ENCODE measurements at places on chromosomes 12 and 14.

DNA sequence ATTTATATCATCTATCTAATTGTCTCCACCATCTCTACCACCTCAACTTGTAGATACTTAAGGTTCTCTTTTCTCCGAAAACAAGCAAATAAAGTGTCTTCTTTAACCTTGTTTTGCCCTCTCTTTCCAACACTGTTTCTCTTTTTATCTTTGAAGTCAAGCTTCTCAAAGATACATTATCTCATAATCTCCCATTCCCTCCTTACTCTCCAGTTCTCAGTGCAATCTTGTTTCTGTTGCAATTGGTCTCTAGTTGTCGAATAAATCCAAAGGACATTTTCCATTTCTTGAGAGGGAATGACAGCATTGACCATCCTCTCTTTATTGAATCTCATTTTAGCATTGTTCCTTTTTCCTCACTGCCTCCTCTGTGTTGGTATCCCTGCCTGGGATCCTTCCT lies 383.3 kb downstream of the SOX5 start:
- DNase-seq = no peak

GRCh38 chr12:120095331-120095730 lies 21.2 kb downstream of the RAB35 start:
- peak; percentile 17 for DNase-seq

- no peak for DNase-seq
Observed at GRCh38 chr12:54360717-54361456, 3.4 kb downstream of the GPR84 start.

- DNase-seq = no peak
Observed at GRCh38 chr12:5873281-5873919, 71.7 kb downstream of the ANO2 start.

GRCh38 chr14:38089123-38089522 lies 118.6 kb upstream of the SSTR1 start:
- no peak for DNase-seq

GRCh38 chr12:24760162-24760561 lies 188.7 kb downstream of the BCAT1 start:
- no peak for DNase-seq

DNA sequence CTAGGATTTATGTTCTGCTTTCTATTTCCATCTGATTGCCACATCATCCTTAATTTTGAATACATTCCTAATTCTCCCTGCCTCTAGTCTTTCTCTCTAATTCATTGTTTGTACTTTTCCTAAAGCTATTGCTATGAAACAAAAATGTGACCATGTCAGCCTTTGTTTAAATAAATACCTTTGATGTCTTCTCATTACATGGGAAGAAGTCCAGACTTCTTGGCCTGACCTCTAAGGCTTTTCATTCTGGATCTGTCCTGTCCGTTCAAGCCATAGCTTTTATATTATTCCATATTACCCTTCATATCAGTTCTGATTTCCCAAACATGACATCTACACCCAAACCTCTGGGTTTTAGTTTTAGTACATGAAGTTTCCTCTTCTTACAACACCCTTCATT lies 91.4 kb downstream of the CDK17 start:
- no peak for DNase-seq

- DNase-seq = no peak
Observed at GRCh38 chr12:109735825-109736551, 22.4 kb downstream of the FAM222A start.

GRCh38 chr12:129106772-129107171 lies 253.5 kb downstream of the GLT1D1 start:
- no peak for DNase-seq

DNA sequence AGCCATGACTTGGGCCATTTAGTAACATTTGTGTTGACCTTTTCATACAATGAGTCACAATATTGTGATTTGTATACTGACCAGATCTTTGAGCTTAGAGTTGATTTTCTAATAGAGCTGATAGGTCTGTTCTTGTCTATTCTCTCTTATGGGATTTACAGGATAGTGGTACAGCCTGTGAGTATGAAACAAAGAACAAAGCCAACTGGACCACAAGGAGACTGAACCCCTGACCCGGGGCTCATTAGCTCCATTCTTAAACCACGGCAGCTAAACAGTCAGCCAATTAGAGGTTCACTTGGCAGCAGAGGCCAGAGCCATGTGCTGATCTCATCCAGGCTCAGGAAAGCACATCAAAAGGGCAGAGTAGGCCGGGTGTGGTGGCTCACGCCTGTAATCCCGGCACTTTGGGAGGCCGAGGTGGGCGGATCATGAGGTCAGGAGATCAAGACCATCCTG lies 59.1 kb upstream of the GNPNAT1 start:
- DNase-seq = no peak

DNA sequence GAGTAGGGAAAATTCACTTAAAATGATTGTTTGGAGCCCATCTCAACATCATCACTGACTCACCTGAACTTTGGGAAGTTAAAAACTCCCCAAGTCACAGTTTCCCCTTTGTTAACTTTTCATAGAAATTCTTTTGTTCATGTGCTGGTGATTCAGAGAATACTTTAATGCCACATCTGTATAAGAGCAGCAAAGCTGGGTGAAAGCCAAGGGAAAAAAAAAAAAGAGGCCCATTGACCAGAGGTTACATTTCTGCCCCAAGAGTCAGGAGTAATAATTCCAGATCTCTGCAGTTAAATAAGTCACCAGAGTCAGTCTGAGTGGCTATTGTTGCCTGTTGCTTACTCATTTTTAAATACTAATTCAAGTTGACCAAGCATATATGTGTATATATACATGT lies 136.4 kb upstream of the LGR5 start:
- no peak for DNase-seq

All from GM13977 (cell line).